H4 (cell line): ENCODE measurements at places on chromosomes 2 and 18.

GRCh38 chr2:150663143-150663542 is 175.7 kb upstream of the RND3 start:
- DNase-seq, result peak; percentile 61

GRCh38 chr18:32048507-32049091 is 30.0 kb downstream of the RNF125 start:
- peak; percentile 13 for DNase-seq

GRCh38 chr2:158963071-158963470 is 5.4 kb upstream of the TANC1 start:
- DNase-seq, result no peak

GRCh38 chr2:194383401-194383800 is 1273.6 kb upstream of the SLC39A10 start:
- DNase-seq, result no peak

GRCh38 chr2:204225671-204226073 is 289.1 kb downstream of the ICOS start:
- DNase-seq, result no peak

GRCh38 chr2:197306696-197307040 is 3.9 kb downstream of the ANKRD44 start:
- DNase-seq, result peak; percentile 39

GRCh38 chr2:6748406-6749067 is 117.2 kb downstream of the CMPK2 start:
- DNase-seq, result no peak

DNA sequence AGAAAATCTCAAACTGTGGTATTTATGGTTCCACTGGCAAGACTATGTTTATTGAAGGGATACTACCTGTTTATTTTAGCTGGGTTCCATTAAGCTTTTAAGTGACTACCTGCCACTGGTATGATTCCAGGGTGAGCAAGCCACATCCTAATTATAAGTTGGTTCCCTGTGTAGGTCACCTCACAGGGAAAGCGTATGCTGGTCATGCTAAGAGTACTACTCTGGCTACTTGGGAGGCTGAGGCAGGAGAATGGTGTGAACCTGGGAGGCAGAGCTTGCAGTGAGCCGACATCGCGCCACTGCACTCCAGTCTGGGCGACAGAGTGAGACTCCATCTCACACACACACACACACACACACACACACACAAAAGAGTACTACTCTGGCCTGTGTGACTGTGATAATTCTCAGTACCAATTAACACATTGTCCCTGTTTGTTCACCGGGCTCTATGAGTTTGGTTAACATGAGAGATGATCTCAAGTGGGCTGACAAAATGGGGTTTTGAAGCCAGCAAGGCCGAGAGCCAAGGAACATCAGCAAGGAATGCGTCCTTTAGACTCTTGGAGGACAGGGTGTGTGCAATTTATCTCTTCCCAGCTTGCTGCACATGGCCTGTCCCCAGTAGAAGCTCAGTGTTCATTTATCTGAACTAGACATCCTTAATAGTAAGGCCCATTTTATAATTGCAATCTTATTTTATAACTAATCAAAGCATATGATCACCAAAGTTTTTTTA is 15.2 kb upstream of the ITSN2 start:
- peak; percentile 11 for DNase-seq

GRCh38 chr2:197427986-197428385 is 6.8 kb downstream of the SF3B1 start:
- DNase-seq, result no peak

GRCh38 chr2:45777996-45778719 is 126.7 kb downstream of the PRKCE start:
- DNase-seq, result no peak

GRCh38 chr2:34831096-34831495 is 1232.0 kb upstream of the FAM98A start:
- DNase-seq, result no peak

GRCh38 chr2:6370753-6371551 is 494.8 kb downstream of the CMPK2 start:
- no peak for DNase-seq

GRCh38 chr2:112055730-112056625 is 909 bp downstream of the TMEM87B start:
- DNase-seq, result peak; percentile 75

GRCh38 chr2:24439280-24439970 is 51.6 kb upstream of the NCOA1 start:
- DNase-seq, result no peak

GRCh38 chr2:39664888-39665591 is 677 bp upstream of the TMEM178A start:
- DNase-seq, result no peak

GRCh38 chr2:59196491-59196890 is 955.4 kb upstream of the FANCL start:
- peak; percentile 48 for DNase-seq

GRCh38 chr2:45435316-45435715 is 175.8 kb downstream of the SRBD1 start:
- no peak for DNase-seq

DNA sequence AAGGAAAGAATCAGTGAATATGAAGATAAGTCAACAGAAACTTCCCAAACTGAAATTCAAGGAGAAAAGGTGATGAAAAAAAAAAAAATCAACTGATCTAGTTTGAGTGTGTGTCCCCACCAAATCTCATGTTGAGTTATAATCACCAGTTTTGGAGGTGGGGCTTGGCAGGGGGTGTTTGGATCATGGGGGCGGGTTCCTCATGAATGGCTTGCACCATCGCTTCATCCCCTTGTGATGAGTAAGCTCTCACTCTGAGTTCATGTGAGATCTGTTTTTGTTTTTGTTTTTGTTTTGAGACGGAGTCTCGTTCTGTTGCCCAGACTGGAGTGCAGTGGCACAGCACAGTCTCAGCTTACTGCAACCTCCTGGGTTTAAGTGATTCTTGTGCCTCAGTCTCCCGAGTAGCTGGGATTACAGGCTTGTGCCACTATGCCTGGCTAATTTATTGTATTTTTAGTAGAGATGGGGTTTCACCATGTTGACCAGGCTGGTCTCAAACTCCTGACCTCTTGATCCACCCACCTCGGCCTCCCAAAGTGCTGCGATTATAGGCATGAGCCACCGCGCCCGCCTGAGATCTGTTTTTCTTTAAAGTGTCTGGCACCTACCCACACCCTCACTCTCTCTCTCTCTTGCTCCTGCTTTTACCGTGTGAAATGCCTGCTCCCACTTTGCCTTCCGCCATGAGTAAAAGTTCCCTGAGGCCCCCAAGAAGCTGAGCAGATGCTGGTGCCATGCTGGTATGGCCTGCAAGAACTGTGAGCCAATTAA is 4.0 kb upstream of the SLC66A2 start:
- no peak for DNase-seq

- DNase-seq, result no peak
Measured at GRCh38 chr2:219622472-219622871, 5.0 kb upstream of the SLC4A3 start.

DNA sequence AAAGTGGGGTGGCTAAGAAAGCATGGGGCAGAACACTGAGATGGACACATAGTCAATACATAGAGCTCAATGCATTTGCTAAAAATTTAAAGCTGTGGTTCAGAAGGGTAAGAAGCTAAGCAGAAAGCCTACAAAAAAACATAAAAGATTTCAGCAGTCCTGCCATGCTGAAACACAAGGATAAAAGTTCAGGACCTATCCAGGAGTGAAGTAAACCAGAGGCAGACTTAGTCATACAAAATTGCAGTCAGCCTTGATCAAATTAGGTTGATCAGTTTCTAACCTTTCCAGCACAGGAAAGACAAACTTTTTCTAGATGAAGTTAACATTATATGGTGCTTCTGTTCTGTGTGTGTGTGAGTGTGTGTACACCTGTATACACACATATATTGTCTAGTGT is 120.8 kb upstream of the RBMS1 start:
- DNase-seq, result no peak

GRCh38 chr2:144570566-144570965 is 50.6 kb upstream of the ZEB2 start:
- no peak for DNase-seq

DNA sequence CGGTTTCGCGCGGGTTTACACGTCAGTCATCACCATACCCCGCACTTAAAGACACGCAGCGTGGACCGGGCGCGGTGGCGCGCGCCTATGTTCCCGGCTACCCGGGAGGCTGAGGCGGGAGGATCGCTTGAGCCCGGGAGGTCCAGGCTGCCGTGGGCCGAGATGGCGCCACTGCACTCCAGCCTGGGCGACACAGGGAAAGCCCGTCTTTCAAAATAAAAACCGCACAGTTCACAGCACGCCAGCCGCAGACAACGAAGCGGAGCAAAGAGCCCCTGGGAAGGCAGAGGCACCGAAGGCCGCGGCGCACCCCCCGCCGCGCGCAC is 328 bp downstream of the DTYMK start:
- no peak for DNase-seq

DNA sequence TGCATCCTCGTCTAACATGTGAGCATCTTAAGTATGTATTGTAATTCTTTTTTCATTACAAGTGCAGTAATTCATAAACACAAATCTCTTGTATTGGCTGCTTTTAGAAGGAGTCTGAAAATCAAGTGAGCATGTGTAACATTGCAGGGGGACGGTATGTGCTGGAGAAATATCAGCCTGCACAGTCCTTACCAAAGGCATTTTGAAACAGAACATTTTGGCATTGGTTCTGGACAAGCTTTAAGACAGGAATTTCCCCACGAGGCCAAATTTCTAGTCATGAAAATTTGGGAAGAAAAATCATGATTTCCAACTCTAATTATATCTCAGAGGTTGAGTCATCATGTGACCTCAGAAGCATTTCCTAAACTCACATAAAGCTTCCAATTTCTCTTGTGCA is 24.7 kb upstream of the NRP2 start:
- DNase-seq, result no peak

DNA sequence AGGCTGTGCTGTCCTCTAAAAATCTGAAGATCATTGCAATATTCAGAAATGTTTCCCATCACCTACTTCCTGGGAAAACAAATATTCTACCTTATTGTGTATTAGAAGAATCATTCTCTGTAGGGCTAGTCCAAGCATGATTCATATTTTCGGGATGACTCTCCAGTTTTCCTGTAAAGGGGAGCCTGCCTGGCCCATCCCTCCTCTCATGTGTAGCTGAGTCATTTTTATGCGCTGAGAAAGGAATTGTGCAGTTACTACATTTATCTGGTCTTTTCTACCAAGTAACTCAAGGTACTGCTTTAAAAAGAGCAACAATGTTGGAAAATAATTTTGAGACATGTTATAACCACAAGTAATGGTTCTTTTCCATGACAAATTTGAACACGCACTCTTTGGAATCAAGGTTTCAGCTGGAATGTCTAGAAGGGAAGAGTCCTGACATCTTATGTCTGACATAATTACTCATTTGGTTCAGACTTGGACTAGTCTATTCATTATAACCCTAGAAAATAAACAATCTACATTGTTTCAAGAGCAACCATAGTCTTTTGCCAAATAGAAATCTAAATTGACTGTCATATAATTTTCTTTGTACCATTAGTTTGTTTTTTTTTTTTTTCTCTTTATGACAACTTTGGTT is 6.6 kb downstream of the DSG3 start:
- peak; percentile 52 for DNase-seq

GRCh38 chr2:190978389-190979053 is 35.5 kb downstream of the STAT1 start:
- no peak for DNase-seq

DNA sequence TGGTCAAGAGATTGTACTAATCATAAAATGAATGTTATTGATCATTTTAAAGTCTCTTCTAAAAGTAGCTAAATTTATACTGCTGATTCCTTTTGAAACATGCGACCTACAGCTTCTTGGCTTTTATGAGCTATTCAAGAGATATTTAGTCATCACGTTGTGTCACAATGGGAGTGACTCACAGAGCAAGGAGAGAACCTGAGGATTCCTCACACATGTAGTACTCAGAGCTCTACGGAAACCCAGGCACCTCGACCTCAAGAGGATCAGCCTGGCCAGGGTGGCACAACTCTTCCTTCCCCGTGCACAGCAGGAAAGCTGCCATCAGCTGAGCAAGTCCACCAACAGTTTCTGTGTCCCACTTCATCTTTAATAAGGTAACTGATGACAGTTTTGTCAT is at the start of gene DHRS9:
Gene DHRS9 (plus strand): TSS at position 223 of the 400 bp plus-strand sequence. CDS start 12,019 bp downstream, outside the sequence.
- peak; percentile 74 for DNase-seq

DNA sequence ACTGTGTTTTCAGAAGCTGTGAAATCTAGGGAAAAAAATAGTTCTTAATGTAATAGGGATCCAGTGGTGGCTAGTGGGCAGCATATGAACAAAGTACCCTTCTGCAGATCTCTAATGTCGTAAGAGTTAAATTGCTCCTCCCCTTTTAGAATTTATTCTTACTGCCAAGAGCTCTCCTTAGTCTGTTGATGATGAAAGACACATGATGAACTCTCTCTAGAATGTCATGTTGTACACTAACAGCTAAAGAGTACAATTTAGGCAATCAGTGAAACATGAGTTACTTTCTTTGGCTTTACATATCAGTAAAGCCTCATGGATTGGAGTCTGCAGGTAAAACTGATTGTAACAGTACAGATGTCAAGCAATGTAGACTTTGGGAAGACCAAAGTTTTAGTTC is 84.2 kb downstream of the SLC39A10 start:
- DNase-seq, result no peak

GRCh38 chr2:7681881-7682461 is 764.8 kb downstream of the RNF144A start:
- no peak for DNase-seq

DNA sequence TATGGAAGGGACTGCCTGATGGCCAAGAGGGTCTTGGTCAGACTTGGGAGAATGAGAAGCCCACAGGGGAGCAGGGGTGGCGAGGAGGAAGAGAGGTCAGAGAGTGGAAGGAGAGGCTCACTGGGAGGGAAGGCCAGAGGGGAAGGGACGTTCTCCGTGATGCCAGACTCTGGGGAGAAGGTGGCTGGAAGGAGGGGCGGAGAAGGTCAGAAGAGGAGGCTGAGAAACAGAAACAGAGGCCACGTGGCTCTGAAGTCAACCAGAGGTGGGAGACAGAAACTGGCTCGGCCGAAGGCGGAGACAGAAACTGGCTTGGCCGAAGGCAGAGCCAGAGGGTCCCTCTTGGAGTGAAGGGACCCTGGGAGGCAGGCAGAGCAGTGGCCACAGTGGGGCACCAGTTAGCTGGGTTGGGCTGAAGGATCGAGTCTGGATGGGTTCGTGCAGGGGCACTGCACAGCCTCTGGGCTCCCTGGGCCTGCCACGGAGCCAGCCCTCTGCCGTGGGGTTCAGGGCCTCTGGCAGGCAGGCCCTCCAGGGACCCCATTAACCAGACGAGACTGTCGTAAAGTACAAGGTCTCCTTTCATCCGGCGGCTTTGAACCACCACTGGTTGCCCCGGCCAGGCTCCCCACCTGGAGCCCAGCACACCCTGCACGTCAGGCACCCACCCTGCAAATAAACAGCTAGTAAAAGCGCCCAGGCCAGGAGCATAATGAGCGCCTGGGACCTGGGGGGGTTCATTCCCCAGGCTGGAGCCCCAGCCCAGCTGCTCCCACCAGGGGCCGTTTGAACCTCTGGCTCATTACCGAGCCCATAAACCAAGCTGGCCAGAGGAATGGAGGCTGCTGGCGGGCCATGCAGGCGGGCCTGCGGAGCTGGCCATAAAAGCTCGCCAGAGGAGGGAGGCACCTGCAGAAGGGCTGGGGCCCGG is 218.8 kb downstream of the DYSF start:
- no peak for DNase-seq

- peak; percentile 99 for DNase-seq
Measured at GRCh38 chr2:234949762-234950434, 1.9 kb upstream of the SH3BP4 start.
